T-helper 17 cell (primary cell): ENCODE measurements at places on chromosomes 12 and 14.

DNA sequence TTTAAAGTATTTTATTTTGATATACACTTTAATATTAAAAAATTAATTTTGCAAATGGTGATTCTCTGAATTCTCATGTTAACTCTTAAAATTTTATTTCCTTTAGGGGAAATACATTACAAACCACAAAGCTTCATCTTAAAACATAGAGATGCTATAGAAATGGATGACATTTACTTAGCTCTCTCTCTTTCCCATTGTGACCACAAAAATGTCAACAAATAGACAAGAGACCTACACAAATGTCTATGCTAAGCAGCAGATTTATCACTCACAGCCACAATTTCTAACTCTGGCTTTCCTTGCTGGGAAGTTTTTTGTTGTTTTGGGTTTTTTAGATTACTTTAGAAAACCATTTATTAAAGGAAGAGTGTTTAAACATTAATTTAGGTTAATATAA is 19.9 kb upstream of the PHC1 start:
- DNase-seq = no peak

- no peak for DNase-seq
Observed at GRCh38 chr14:23513005-23513817, 38.4 kb downstream of the ZFHX2 start.

DNA sequence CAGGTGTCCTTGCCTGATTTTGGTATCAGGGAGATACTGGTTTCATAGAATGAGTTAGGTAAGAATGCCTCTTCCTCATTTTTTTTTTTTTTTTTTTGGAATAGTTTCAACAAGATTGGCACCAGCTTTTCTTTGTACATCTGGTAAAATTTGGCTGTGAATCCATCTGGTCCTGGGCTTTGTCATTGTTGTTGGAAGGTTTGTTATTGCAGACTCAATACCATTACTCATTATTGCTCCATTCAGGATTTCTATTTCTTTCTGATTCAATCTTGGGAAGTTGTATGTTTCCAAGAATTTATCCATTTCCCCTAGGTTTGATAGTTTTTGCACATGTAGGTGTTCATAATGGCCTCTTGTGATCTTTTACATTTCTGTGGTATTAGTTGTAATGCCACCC is 126.0 kb upstream of the KITLG start:
- DNase-seq = no peak

DNA sequence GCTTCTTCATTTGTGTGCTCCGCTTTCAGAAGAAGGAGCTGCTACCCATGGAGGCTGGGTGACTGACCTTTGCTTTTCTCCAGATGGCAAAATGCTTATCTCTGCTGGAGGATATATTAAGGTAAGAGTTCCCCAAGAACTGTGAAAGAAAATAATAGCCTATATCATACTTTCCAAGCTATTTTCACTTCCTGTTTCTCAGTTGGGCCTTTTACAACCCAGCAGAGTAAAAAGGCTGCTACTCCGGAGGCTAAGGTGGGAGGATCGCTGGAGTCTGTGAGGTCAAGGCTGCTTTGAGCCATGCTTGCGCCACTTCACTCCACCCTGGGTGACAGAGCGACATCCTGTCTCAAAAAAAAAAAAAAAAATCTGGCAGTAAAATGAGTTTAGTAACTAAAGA is 82.1 kb downstream of the APAF1 start:
- DNase-seq = no peak

- DNase-seq = no peak
Observed at GRCh38 chr12:58877243-58877743, 43.0 kb downstream of the LRIG3 start.

DNA sequence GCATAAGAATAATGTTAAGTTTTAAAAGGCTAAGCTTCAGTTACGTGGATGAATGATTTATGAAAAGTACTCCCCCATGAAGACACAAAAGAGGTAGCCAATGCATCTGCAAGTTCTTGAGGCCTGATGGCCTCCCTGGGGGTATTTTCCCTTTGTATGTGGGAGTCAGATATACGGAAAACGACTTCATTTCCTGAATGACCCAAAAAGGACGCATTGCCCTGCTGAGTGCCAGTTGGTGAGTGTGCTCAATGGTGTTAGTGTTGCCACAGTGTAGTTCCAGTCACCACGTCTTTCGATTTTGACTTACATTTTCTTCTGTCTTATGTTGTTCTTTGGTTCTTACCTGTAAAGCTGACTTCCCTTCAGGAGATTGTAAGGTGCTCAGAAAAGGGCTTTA is 8.0 kb downstream of the ETV6 start:
- no peak for DNase-seq

GRCh38 chr14:29587046-29587445 is 340.6 kb downstream of the PRKD1 start:
- no peak for DNase-seq

DNA sequence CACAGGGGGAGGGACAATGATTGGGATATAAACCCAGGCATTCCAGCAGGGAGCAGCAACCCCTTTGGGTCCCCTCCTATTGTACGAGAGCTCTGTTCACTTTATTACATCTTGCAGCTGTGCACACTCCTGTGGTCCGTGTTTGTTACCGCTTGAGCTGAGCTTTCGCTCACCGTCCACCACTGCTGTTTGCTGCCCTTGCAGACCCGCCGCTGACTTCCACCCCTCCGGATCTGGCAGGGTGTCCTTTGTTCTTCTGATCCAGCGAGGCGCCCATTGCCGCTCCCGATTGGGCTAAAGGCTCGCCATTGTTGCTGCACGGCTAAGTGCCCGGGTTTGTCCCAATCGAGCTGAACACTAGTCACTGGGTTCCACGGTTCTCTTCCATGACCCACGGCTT is 64.1 kb downstream of the E2F7 start:
- DNase-seq = no peak

- DNase-seq = no peak
Observed at GRCh38 chr14:92729634-92730358, 18.6 kb downstream of the LGMN start.

DNA sequence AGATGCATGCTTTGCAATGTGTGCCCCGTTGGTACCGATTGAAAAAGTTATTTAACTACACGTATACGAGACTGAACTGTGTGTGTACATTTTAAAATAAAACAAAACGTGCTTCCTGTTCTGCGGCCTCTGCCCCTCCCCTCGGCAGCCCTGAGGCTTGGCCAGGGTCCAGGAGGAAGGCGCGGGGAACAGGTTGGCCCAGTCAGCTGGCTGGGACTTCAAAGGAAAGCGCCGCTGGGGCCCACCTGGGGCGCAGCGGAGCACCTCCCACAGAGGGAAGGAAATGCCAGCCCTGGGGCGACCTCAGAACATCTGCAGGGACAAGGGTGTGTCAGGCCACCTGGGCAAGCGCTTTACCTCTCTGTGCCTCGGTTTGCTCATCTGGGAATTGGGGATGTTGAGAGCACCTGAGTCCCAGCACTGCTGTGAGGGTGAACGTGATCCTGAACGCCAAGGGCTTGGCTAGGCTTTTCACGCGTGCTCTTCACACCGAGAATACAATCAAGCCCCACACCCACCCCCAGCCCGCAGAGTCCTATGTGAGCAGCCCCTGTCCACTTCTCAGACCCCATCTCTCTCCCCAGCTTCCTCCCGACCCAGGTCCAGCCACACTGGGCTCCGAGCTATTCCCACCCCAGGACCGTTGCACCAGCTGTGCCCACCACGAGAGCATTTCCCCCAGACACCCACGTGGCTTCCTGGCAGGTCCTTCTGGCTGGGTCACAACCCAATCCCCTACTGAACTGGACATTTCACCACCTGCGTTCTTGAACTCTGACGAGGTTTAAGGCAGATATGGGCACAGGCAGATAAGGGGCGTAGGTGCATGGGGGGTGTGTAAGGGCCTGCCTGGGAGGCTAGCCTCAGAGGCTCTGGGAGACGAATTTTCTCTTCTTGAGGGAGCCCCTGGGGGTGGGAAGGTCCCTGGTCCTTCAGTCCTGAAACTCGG is 41.9 kb upstream of the NCOR2 start:
- DNase-seq = peak; percentile 86

GRCh38 chr12:67927815-67928214 is 61.4 kb upstream of the IFNG-AS1 start:
- DNase-seq = no peak

DNA sequence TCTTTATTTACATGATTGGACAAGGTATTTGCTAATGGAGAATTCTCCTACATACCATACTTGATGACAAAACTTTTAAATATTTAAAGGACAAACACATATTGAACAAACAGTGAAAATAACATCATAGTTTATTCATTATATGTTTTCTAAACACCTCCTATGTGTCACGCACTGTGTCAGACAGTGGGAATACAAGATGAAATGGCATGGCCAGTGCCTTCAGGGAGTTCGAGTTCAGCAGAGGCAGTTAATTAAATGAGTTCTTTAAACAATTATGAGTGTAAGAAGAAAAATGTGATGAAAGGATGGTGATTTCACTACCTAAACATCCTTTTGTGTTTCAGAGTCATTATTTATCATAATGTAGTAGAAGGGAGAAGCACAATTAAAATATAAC is 159.8 kb downstream of the KCNH5 start:
- no peak for DNase-seq

DNA sequence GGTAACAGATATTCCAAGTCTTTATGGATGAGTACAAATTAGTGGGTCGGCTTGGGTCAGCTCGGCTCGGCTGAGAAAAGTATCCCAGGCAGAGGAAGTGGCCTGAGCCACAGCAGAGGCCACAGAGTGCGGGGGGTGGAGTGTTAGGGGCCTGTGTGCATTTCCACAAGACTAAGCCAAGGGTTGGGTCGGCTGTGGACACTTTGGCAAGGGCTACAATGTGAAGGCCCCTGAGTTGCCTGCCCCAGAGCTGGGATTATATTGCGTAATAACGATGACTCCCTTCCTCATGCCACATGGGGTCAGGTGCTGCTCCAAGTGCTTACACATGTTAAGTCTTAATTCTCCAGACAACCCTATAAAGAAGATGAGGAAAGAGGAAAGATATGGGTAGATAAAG is 11.4 kb downstream of the EVL start:
- DNase-seq = no peak

GRCh38 chr14:94559638-94560290 is 1.5 kb upstream of the SERPINA4 start:
- no peak for DNase-seq

DNA sequence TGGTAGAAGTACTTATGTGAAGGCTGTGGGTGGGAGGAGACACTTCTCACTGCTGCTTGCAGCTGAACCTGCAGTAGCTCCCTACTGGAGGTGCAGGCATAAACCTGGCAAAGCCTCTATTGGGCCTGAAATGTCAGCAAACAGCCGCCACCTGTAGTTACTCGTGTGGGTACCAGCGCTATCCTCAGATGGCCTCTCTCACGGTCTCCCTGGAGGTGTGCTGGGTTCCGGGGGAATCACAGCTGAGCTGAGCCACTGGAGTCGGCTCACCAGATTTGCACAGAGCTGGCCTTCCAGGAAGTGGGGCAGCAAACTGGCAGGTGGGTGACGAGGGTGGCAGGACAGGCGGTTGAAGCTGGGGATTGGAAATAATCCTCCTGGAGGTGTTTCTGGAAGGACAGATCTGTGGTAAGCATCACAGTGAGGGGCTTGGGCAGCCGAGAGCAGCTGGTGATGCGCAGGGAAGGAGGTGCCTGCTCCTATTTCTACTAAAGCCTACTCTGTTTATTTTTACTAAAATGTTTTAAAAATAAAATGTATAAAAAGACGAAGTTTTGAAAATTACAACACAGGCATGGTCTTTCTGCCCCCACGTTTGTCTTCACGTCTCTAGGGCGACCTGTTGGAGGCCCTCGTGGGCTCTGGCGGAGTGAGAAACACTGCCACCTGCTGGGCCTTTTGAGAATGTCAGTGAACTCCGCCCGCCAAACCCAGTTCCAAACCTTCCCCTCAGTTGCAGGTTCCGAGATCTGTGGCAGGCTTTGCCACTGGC is 67.8 kb upstream of the PLEKHG3 start:
- peak; percentile 60 for DNase-seq
